Glomerular endothelial cell (primary cell): ENCODE measurements at places on chromosomes 2 and 18.

DNA sequence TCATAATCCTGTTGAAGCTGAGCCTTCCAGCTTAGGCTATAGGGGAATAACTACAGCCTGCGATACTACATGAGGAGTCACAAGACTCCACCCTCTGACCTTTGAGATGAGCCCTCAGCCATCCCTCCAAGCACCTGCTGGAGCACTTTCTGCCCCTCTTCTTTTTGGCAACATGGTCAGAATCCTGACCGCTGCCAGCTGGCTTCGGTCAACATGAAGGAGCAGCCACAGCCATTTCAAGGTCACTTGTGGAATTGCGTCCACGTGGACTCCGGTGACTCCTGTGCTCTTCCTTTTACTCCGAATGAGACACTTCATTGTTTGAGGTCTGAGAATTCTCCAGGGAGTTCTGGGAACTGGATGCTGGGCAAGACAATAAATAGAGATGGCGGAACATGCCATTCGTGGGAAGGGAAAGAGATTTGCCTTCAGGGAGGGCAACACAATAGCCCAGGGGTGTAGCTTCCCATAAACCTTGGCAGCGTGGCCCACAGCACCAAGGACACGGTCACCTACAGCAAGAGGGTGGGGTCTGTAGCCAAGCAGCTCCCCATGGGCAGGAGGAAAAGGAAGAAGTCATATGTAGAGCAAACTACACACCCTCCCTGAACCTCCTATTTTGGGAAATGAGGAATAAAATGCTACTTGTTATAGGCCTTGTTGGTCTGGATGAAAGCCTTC lies 73.3 kb upstream of the PPP1CB start:
- DNase-seq = no peak

- DNase-seq = peak; percentile 10
Observed at GRCh38 chr2:37005118-37005868, 39.0 kb upstream of the STRN start.

GRCh38 chr2:2886922-2887321 lies 490.7 kb downstream of the EIPR1 start:
- DNase-seq = no peak

- DNase-seq = no peak
Observed at GRCh38 chr2:985317-985898, 34.8 kb downstream of the SNTG2 start.

- no peak for DNase-seq
Observed at GRCh38 chr2:170813611-170814532, 2.8 kb upstream of the GAD1 start.

DNA sequence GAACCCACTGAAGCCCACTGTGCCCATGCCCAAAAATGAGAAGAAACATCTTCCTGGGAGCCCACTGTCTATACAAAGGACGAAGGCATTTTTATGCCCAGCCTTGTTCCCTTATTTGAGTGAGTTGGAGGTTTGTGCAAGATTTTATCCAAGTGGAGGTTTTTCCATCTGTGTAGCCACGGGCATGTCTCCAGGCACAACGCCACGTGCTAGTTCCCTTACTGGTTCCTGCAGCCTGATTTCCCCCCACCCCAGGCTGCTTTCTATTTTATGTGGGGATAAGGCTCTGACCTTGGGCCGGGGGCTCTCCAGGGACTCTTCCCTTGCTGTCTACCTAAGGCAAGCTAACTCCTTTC lies 22.2 kb upstream of the TXNL4A start:
- no peak for DNase-seq
